ENCODE measurements at places on chromosomes 11 and 22. TPM values are rescaled to one million over a fixed set of nuclear protein-coding genes. Genes with fewer than 3 reads are reported as not detected.

DNA sequence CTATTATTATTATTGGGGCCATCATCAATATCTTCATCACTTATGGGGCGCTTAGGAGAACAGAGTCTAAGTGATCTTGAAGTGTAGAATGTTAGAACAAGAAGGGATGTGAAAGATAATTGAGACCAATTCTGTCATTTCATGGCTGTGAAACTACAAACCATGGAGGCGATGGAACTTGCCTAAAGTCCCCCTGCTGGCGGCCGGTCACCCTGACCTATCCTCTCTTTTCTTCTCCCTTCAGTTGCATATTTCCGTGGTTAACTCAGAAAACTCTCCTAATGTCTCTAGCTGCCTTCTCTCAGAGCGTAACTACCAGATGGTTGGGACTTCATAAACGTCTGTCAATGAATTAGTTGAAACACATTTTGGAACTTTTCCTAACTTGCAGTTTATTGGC is 6.6 kb upstream of the OR4B1 start:
- no peaks in the 10 kb centered on the region for H3K27me3 ChIP-seq
- DNase-seq: no peak
- no peaks in the 10 kb centered on the region for H3K36me3 ChIP-seq
- H3K27ac ChIP-seq: no peak overlapping the region

DNA sequence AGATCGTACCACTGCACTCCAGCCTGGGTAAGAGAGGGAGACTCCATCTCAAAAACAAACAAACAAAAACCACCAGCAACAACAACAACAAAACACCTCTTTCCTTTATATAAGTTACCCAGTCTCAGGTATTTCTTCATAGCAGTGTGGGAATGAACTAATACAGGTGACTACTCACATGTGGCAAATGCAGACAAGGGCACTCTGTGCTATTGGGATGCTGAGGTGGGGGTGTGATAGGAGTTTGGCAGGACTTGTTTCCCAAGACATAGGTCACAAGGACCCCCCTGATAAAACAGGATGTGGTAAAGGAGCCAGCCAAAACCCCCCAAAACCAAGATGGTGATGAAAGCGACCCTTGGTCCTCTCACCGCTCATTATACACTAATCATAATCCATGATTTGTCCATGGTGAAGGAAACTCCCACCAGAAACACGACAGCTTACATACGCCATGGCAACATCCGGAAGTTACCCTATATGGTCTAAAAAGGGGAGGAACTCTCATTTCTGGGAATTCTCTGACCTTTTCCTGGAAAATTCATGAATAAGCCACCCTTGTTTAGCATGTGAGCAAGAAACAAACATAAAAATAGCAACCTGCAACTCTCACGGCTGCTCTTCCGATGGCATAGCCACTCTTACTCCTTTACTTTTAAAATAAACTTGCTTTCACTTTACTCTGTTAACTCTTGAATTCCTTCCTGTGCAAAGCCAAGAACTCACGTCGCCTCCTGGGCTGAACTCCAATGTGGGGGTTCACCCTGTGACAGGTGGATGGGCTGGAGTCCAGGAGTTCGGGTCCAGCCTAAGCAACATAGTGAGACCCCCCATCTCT is 18.8 kb upstream of the INCENP start:
- peak overlapping the region; percentile 26 for H3K4me3 ChIP-seq
- no peak for DNase-seq
- H3K4me1 ChIP-seq: peaks cover 8% of the 10 kb centered on the region
- no peaks in the 10 kb centered on the region for H3K36me3 ChIP-seq
- peak overlapping the region; percentile 77 for H3K27ac ChIP-seq
- no peaks in the 10 kb centered on the region for H3K27me3 ChIP-seq

DNA sequence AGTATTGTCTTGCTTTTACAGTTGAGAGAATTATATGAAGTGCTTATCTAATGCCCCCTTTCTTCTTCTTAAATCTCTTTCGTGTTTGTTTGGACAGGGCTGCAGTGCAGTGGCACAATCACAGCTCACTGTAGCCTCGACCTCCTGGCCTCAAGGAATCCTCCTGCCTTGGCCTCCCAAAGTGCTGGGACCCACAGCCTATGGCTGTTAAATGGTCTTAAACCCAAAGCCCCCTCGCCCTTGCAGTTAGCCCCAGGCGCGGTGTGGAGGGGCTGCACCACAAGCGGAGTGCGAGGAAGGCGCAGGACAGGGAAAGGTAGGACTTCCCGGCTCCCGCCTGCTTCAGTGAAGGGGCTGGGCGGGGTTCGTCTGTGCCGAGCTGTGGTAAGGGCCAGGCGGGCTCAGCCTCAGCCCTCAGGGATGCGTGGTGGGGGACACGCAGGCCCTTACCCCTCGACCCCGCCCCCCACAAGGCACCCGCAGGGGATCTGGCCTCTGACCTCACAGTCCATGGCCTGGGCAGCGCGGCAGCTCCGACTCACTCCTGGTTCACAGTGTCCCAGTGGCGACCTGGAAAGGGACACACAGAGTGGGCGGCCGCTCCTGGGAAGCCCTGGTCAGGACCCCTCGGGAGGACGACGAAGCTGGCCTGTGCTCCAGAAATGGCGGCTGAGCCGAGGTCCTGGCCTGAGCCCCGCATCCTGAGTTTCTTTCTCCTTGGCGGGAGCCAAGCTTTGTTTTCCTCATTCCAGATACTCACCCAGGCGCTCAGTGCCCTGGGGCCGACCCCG is 24.5 kb downstream of the BID start:
- no peak overlapping the region for H3K27ac ChIP-seq
- H3K4me3 ChIP-seq: no peak overlapping the region
- no peaks in the 10 kb centered on the region for H3K4me1 ChIP-seq
- no peak for DNase-seq

PKNOX2 gene
- 0.40 TPM for total RNA-seq

TLCD5 gene
- total RNA-seq: 0.23 TPM

DNA sequence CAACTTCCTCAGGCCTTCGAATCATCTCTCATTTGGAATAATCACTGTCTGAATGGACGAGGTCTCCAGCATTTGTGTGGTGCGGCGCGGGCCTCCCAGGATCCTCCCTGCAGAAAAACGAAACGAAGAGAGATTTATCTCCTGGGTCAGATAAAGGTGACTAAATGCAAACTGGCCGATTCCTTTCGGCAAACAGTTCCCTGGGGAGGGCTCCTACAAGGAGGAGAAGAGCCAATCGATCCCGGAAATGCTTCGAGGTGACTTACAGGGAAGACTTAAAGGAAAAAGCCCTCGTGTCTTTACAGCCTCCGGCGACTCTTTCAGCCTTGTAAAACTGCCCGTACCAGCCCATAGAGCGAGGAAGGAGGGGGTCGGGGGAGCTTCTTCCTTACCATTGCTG is 126.5 kb downstream of the MIAT start:
- peaks cover 5% of the 10 kb centered on the region for H3K36me3 ChIP-seq
- no peaks in the 10 kb centered on the region for H3K27me3 ChIP-seq
- H3K4me1 ChIP-seq: no peaks in the 10 kb centered on the region
- DNase-seq: no peak
- no peak overlapping the region for H3K27ac ChIP-seq
- no peak overlapping the region for H3K4me3 ChIP-seq

TREH gene
- not detected for total RNA-seq

DNA sequence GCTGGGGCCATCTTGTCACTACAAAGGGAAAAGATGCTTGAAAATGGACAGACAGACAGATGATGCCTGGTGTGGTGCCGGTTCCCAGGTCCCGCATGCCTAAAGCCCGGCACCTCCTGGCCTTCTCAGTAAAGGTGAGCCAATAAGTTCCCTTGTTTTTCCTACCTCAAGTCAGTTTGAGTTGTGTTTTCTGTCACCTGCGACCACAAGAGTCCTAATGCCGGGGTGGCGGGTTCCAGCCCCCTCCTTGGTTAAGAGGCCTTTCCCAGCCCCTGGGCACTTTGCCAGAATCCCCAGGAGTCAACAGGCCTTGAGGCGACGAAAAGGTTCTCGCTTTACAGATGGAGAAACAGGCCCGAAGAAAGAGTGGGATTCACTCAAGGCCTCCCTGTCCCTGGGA is 9.0 kb downstream of the FGF19 start:
- peaks cover 80% of the 10 kb centered on the region for H3K27me3 ChIP-seq
- no peak overlapping the region for H3K4me3 ChIP-seq
- H3K27ac ChIP-seq: no peak overlapping the region
- no peak for DNase-seq

GRCh38 chr11:94128291-94128745 is 323 bp upstream of the PANX1 start:
- peak overlapping the region; percentile 87 for H3K4me3 ChIP-seq
- no peaks in the 10 kb centered on the region for H3K36me3 ChIP-seq
- peaks cover 53% of the 10 kb centered on the region for H3K4me1 ChIP-seq
- H3K27me3 ChIP-seq: no peaks in the 10 kb centered on the region
- peak overlapping the region; percentile 91 for H3K27ac ChIP-seq
- DNase-seq: no peak

DNA sequence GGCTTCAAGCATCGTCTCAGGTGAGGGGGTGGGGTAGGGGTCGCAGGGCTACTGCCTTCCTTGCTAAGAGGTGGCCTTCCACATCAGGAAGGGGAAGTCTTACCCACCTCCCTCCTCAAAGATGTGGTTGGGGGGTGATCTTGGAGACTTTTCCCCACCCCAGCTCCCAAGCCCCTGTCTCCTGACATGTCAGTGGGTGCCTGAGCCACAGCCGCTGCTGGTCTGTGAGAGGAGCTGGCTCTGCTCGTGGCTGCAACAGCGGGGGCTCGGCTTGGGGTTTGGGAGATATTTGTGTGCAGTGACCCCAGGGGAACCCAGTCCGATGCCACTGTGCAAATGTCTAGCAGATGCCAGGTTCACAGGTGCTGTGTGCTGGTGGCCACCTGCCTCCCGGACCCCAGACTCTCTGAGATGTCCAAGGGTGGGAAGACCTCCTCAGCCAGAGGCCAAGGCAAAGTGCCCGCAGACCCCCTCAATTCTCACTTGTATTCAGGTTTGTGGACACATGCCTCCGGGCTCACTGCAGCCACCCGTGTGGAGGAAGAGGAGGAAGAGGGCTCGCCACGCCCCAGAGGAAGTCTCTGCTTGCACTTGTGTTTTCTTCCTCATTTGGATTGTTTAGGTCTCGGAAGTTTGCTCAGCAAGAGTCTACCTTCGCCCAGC is 1.9 kb downstream of the KCNQ1 start:
- peaks cover 20% of the 10 kb centered on the region for H3K4me1 ChIP-seq
- H3K4me3 ChIP-seq: peak overlapping the region; percentile 66
- H3K27ac ChIP-seq: no peak overlapping the region

DNA sequence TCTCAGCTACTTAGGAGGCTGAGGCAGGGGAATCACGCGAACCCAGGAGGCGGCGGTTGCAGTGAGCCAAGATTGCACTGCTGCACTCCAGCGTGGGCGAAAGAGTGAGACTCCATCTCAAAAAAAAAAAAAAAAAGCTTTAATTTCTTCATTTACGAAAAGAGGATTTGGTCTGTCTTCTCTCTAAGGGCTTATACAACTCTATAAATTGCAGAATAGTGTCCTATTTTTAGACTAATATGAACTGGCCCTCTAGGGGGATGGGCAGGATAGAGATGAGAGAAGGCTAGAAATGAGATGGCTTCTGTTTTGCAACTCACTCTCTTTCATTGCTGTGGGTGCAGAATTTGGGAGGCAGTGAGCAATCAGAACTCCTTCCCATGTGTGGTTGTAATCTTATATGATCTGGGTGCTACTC is 11.3 kb downstream of the MAML2 start:
- no peak overlapping the region for H3K4me3 ChIP-seq
- DNase-seq: no peak
- no peaks in the 10 kb centered on the region for H3K36me3 ChIP-seq
- H3K27me3 ChIP-seq: no peaks in the 10 kb centered on the region
- H3K4me1 ChIP-seq: peaks cover 7% of the 10 kb centered on the region

MIOX gene
- not detected for total RNA-seq

GRCh38 chr22:27046086-27046485 is 388.7 kb downstream of the MIAT start:
- no peak for DNase-seq
- no peak overlapping the region for H3K4me3 ChIP-seq
- no peak overlapping the region for H3K27ac ChIP-seq
- H3K36me3 ChIP-seq: no peaks in the 10 kb centered on the region

P4HA3 gene
- total RNA-seq: not detected

- no peak for DNase-seq
- H3K27me3 ChIP-seq: no peaks in the 10 kb centered on the region
- no peaks in the 10 kb centered on the region for H3K36me3 ChIP-seq
- H3K4me1 ChIP-seq: no peaks in the 10 kb centered on the region
- H3K27ac ChIP-seq: no peak overlapping the region
Observed at GRCh38 chr11:128239306-128239705, 348.1 kb downstream of the ETS1 start.

DNA sequence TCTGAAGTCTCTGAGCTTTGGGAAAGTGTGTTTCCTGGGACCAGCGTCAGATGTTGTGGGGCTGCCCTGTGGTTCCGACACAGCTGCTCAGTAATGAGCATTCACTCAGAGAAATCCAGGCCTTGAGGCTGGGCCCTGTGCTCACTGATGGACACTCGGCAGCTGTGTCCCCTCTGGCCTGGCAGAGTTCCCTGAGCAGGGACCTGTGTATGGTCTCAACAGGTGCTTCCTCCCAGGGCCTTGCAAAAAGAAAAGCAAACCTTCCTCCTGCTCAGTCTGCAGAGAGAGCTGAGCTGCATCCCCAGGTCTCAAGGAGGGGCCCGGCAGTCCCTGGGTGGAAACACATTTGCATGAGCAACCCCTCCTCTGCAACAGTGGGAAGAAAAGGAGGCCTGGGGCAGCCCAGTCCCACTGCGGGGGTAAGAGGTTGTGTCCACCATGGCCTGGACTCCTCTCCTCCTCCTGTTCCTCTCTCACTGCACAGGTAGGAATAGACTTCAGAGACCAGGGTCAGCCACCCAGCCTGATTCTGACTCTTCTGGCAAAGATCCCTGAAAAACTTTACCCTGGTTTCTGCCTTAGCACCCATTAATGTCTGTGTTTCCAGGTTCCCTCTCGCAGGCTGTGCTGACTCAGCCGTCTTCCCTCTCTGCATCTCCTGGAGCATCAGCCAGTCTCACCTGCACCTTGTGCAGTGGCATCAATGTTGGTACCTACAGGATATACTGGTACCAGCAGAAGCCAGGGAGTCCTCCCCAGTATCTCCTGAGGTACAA is 131.2 kb downstream of the VPREB1 start:
- H3K36me3 ChIP-seq: no peaks in the 10 kb centered on the region
- H3K27me3 ChIP-seq: no peaks in the 10 kb centered on the region
- no peak overlapping the region for H3K27ac ChIP-seq
- DNase-seq: no peak
- H3K4me1 ChIP-seq: no peaks in the 10 kb centered on the region

DNA sequence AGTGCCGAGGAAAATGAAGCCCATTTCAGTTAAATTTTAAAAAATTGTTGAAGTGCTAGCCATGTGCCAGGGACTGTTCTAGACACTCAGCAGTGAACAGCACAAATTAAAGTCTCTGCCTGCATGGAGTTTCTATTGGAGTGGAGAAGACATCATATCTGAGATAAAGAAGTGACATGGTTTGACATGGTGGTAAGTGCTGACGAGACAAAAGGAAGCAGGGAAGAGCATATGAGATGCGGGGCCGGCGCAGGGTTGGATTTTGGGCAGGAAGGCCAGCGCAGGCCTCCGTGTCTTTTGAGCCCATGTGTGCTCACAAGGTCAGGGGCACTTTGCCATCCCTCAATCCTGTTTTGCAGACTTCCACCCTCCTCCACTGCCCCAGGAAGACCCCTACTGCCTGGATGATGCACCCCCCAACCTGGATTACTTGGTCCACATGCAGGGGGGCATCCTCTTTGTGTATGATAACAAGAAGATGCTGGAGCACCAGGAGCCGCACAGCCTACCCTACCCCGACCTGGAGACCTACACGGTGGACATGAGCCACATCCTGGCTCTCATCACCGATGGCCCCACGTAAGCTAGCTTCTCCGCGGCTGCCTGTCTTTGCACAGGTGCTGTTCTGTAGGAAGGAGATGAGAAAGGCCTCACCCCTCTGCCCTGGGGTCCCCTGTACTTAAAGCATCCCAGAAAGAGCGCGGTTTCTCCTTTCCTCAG is 29.6 kb downstream of the AMPD3 start:
- peaks cover 11% of the 10 kb centered on the region for H3K4me1 ChIP-seq
- no peak for DNase-seq
- no peak overlapping the region for H3K27ac ChIP-seq
- no peak overlapping the region for H3K4me3 ChIP-seq

All from esophagus squamous epithelium (tissue), 5 donors.